ENCODE measurements at places on chromosomes 2 and 18.

DNA sequence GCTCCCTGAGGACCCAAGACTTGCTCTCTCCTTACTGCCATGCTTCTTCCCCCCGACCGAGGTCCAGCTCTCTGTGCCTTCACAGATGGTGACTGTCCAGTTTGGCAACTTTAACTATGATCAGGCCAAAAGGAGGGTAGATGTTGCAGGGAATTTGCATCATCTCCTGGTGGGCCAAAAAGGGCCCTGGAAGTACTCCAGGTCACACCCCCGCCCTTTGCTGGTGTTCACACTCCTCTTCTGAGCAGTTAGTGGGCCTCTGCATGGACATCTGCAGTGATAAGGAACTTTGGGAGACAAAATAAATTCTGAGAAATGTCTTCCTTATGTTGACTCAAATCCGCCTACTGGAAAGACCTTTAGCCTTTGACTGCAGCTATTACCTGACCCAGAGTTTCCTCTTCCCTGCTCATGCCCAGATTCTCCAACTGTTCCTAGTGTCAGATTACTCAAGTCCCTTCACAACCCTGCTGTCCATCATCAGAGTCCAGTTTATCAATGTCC is 234.4 kb downstream of the LOXHD1 start:
- no peak for DNase-seq

DNA sequence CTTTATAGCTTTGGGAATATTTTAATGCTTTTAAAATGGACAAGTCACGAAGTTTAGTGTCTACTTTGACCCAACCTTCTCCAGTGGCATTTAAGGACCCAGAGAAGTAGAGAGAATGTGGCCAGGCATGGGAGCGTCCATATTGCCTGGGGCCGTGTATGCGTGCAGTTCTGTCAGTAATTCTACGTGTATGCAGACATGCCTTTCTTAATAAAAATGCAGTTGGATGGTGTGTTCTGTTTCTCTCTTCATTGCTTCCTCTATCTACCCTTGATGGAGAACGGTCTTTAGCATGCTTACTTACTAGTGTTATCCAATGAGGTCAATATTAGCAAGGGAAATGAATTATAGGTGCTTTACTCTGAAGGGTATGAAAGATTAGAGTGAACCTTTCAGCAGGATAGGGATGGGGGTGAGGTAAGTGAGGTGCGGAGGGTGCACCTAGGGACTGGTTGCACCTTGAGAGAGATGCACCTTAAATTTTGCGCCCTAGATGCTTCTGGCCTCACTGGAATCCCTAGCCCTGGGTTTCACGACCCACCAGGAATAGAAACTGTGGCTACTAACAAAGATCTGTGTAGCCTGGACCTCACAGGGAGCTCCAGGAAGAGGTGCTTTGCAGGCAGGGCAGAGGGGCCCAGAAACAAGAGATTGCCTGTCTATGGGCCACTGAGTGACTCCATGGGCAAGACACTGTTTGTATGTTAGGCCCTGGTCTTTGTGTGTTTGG is 194.3 kb downstream of the MYCN start:
- no peak for DNase-seq

DNA sequence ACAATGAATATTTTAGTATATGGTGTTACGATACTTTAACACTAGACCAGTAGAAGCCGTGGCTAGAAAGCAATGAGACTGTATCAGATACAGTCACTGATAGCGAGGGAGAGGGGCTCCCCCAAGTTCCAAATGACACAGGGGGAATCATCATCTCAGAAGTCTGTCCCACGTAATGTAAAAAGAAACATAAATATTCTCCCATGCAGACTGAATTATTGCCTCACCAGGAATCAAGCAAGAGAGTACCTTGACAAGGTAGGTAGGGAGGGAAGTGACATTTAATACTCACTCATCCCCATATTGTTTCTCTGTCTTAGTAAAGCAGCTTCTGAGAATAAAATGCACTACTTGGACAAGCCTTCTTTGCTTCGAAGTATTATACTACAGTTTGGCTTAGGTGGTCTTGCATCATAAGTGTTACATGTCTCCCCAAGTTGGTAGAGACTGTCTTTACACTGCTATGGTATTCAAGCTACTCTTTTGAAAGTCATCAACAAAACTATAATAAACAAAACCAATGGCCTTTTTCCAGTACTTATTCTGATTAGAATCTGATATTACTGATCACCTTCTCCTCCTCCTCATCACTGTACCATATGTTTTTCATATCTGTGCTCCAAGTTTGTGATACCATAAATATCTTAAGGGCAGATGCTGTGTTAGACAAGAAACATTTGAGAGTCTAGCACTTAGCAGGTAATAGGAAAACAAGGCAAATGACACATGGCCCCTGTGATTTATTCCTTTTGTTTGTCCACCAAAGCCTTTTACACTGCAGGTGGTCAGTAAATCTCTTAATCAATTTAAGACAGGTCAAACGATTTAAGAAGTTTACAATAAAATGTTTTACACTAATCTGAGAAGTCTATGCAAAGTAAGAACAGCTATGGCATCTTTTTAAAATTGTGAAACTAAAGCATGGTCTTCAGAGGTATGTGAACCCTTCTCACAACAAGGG is 2.7 kb downstream of the LAPTM4A start:
- no peak for DNase-seq

GRCh38 chr2:69253611-69254301 is 133.3 kb downstream of the GFPT1 start:
- DNase-seq, result no peak

- no peak for DNase-seq
Observed at GRCh38 chr2:79622508-79622907, 109.7 kb downstream of the CTNNA2 start.

DNA sequence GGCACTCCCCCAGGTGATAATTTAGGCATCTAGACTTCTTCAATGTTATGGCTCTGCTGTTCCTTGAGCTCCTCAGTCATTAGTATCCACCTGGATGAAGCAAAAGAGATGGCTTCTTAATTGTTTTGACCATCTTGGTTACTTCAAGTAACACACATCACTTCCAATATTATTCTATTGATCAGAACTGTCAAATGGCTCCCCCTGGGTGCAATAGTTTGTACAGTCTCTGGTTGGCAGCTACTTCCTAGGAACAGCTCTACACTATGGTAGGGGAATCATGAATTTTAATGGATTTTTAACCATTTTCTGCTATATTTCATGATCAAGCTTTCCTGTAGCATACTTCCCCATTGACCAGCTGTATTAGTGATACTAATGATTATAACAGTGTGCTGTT is 157.0 kb downstream of the NYAP2 start:
- no peak for DNase-seq

DNA sequence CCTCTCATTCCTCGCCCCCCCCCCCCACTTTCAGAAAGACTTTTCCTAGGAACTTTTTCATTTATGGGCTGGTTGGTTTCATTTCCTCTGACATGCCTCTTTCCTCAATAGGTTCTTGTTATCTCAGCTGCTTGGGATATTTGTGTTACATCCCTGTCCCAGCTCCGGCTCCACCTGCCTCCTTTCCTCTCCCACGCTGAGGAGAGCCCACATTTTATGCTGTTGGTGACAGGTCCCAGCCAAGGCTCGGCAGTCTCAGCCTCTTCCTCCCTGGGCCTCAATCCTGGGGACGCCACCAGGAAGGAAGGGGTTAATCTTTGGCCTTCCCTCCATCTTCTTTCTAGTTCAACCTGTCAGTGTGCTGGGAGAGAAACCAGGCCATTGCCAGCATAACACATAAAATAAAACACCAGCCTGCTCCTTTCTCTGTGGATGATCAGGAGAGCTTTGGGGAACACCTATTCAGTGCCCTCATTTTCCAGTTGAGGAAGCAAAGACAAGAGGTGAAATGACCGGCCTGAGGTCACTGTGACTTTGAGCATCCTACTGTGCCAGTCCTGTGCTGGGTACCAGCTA is 216.9 kb upstream of the TNP1 start:
- no peak for DNase-seq

DNA sequence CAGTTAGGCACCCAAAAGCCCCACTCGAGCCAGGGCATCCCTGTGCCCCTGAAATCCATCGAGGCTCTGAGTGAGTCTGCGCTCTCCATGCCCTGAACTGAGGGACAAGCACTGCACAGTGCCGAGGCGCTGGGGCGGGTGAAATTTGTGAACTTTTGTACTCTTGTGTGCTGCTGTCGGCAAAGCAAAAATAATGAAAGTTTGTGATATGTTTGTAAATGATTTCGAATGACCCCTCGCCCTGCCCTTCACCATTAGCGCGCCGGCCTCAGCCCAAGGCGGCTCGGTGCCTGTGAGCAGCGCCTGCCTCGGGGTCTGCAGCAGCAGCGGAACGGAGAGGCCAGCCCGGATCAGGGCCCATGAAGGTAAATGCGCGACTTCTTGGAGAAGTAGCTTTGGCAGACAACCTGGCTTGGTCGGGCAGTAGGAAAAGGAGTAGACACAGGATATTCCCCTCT is 1.8 kb upstream of the HOXD4 start:
- DNase-seq, result no peak

GRCh38 chr2:231476920-231477319 is 12.6 kb upstream of the NCL start:
- no peak for DNase-seq
